Progenitor cell of endocrine pancreas (in vitro differentiated cells): ENCODE measurements at places on chromosomes 2 and 18.

DNA sequence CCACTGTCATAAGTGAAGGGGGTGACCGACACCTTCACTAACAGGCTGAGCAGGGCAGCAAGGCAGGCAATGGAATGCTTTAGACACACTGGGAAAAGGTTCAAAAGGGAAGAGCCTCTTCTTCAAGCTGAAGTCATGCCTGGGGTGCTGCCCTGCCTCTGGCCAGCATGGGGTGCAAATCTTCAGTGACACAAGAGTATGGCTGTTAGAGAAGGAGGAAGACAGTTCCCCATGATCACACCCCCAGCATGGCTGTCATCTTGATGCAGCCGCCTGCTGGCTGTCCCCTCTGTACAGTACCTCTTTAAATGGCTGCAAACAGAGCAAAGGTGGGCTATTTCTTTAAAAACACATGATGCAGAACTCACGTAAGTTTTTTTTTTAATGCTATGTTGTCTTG lies 71.9 kb downstream of the INPP4A start:
- DNase-seq = no peak

- no peak for DNase-seq
These were observed 110.7 kb downstream of the INO80D start for GRCh38 chr2:205975082-205975949.

GRCh38 chr2:23594460-23594825 lies 209.5 kb downstream of the KLHL29 start:
- no peak for DNase-seq

DNA sequence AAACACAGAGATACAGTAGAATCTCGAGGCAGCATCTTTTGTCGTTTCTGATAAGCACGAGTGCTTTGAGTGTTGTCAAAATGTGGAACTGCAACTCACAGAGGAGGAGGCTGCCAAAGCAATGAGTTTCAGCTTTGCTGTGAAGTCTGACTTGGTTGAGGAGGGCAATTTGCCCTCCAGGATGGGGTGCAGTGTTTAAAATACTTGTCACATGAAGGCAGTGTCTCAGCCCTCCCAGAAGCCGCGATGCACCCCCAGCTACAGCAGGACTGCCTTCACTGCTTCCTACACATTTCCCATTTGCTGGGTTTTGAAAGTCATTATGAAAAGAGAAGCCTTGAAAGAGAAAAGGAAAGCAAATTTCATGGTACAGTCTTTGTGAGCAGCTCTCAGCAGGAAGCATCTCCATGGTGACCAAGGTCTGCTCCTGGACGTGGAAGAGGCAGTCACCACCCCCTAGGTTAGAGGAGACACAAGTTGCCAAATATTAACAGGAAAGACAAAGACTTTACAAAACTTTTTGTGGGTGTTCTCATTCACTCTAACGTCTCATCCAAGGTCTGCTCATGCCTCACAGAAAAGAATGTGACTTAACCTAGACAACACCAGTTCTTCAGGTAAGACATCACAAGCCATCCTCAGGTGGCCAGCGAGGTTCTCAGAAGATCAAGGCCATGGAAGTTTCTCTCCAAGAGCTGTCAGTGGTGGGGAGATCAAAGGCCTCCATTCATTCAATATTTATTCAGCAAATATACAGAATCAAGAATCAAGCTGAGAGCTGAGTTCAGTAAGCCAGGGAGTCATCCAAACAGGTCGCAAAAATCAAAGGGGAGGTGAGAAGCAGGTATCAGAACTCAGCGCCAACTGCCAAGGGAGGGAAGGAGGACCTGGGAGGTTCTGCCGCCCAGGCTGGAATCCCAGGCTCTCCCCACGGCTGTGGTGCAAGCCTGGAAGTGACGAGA lies 476.0 kb downstream of the EIPR1 start:
- DNase-seq = no peak

DNA sequence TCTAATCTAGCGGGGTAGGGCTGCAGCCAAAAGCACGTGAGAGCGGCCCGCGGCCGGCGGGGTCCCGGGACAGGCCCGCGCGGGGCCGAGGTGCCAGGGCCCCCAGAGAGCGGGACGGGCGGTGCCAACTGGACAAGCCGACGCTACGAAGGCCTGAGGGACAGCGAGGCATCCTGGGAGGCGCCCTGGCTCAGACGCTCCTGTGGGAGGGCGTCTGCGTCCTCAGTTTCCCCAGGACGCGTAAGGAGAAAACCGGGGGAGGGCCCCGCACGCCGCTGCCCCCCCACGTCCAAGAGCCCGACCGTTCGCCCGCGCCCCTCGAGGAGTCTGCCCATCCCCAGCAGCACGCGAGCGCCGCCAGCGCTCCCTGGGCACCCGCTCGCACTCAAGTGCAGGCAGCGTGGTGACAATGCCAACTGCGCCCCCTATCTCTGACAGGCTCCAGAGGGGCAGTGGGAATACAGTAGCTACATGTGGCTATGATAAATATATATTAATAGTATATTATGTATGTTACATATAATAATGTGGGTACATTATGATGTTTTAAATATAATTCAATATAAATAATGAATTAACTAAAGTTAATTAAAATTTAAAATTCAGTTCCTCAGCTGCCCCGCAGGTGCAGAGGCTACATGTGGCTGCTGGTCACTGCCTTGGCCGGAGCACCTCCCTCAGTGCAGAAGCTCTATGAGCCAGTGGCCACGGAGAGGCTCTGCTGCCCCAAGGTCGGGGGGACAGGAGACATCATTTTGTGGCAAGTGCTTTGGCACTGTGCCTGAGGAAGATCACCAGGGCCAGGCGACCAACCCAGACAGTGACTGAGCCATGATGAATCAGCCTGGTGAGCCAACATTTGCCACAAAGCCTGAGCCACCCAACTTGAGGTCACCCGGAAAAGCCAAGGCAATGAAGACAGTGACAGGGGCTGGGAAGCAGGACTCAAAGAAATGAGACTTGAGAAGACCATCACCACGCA lies 5.5 kb upstream of the SFT2D3 start:
- DNase-seq = no peak

- no peak for DNase-seq
These were observed 3.2 kb downstream of the SERPINB13 start for GRCh38 chr18:63590373-63590772.

DNA sequence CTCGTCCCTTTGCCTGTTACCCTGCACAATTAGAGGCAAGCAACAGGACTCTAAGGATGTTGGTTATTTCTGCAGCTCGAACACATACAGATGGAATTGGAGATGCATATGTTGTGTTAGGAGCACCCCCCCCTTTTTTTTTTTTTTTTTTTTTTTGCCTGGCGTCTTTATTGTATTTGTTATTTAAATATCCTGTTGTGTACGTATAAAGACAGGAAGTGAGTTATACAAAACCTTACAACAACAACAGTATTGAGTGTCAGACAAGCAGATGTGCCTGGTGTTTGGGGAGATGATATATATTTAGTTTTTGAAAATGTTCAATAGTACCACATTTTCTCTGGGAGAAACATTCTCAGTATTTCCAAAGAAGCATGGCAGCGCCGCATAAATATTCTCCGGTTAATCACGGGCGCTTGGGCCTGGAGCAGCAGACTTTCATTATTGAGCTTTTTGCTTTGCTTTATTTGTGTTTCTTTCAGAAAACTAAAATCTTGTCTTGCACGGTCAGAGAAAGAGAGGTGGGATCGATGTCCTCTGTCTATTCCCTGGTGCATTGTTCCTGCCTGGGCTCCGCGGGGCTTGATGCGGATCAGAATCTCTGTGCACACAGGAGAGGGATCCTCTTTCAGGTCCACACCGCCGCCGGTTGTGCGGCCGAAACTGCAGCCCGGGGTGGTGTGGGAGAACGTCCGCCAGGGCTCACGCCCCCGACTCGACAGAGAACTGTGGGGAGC lies 23.2 kb upstream of the ZNF516 start:
- no peak for DNase-seq

DNA sequence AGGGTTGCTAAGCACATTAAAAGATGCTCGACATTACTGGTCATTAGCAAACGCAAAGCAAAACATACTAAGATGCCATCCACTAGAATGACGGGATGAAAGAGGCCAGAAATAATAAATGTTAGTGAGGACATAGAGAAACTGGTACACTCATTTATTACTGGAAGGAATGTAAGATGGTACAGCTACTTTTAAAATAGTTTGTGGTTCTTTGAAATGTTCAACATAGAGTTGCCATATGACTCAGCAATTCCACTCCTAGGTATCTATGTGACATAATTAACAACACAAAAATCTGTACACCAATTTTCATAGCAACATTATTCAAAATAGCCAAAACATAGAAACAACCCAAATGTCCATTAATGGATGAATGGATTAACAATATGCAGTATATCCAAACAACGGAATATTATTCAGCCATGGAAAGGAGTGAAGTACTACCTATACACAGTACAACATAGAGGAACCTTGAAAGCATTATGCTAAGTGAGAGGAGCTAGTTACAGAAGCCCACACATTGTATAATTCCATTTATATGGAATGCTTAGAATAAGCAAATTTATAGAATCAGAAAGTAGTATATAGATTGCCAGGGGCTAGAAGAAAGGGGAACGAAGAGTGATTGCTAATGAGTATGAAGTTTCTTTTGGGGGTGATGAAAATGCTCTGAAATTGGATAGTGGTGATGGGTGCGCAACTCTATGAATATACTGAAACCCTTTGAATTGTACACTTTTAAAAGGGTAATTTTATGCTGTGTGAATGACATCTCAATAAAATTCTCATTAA lies 61.9 kb upstream of the IL1R1 start:
- no peak for DNase-seq

DNA sequence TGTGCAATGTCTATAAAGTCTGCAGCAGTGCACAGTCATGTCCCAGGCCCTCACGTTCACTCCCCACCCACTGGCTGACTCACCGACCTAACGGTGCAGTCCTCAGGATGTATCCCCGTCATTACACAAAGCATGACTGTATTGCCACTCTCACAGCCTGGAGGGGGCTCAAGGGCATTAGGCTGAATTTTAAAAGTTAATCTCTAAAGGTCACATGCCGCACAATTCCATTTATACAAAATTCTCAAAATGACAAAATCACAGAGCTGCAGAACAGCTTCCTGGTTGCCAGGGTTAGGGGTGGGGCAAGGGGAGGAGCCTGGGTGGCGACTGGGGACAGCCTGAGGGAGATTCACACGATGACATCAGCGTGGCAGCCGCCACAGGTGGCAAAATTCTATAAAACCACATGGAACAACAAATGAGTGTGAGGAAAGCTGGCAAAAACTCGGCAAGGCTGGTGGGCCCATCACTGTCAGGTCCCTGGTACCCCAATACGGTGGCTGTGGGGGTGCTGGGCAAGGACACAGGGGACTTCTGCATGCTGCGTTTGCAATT lies 97.6 kb downstream of the NDUFA10 start:
- no peak for DNase-seq

GRCh38 chr2:235371018-235371417 lies 122.8 kb upstream of the AGAP1 start:
- no peak for DNase-seq

DNA sequence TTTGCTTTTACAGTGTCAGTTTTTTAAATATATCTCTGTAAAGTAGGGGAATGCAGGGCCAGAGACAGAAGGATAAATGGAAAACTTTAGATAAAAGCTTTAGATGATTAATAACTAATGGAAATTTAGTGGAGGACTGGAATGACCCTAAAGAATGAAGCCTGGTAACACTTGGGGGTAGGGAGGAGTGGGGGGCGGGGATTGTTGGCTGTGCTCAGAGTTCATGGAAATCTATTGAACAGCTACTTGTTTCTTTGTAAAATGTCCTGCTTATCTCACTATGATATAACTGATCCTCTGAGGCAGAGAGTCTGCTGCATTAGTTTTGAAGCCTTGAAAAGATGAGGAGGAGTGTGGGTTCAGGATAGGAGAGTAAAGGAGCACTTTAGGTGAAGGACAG lies 90.5 kb downstream of the TMEM185B start:
- DNase-seq = no peak

GRCh38 chr2:182368446-182368845 lies 58.4 kb downstream of the PDE1A start:
- no peak for DNase-seq

- no peak for DNase-seq
These were observed 328.5 kb downstream of the TDRD15 start for GRCh38 chr2:21452263-21452662.

DNA sequence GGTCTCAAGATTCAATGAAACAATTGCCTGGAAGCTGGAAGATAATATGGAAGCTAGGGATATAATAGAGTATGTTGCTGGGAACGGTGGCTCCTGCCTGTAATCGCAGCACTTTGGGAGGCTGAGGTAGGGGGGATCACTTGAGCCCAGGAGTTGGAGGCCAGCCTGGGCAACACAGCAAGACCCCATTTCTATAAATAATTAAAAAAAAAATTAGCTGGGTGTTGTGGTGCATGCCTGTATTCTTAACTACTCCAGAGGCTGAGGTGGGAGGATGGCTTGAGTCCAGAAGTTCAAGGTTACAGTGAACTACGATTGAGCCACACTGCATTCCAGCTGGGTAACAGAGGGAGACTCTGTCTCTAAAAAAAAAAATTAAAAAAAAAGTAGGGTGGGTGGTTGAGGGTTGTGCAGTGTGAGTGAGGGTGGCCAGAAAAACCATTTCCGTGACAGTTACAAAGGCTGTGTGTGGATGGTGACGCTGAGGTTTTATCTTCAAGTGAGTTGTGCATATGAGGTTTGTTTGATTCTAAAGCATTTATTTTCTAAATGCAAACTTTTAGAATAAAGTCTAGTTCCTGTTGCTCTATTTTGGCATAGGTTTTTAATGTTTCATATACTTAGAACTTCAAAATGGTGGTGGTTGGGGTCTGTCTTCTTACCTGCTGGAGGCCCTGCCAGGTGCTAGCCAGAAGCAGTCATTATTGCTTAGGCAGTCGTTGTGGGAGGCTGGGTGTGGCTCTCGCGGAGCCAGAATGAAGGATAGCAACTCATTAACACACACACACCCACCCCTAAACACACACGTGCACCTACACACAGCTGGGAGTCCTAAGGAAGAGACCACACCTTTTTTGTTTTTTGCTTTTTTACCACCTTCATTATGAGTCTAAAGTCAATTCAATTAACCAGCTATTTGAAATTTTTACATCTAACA lies 4.7 kb upstream of the IL1R2 start:
- DNase-seq = no peak

DNA sequence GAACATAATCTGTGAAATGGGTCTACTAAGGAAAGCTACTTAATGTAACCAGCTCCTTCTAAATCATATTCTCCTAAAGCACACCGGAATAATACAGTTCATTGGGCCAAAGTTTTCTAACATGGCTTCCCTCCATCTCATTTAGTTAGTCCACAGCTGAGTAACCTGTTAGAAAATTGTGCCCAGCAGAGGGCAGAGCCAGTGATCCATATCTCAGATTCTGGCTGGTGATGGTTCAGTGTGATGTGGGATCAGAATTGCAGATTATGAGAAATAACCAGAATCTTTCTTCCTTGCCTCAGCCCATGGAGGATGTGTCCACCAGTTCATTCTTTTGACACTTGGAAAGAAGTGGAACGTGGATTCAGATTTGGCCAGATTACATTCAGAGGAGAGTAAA lies 9.4 kb upstream of the CTLA4 start:
- DNase-seq = no peak

GRCh38 chr2:207055257-207055656 lies 110.5 kb downstream of the KLF7 start:
- DNase-seq = no peak

- DNase-seq = no peak
These were observed 32.1 kb upstream of the SP3 start for GRCh38 chr2:173997269-173997668.

- no peak for DNase-seq
These were observed 238.8 kb downstream of the LDLRAD4 start for GRCh38 chr18:13457327-13457726.
